ENCODE measurements at places on chromosomes 4 and X.
A peak's percentile ranks its signal among the peaks of the same experiment; 100 is the strongest.

- DNase-seq = no peak
Measured at GRCh38 chr4:146477054-146477453, 44.7 kb downstream of the SLC10A7 start.

DNA sequence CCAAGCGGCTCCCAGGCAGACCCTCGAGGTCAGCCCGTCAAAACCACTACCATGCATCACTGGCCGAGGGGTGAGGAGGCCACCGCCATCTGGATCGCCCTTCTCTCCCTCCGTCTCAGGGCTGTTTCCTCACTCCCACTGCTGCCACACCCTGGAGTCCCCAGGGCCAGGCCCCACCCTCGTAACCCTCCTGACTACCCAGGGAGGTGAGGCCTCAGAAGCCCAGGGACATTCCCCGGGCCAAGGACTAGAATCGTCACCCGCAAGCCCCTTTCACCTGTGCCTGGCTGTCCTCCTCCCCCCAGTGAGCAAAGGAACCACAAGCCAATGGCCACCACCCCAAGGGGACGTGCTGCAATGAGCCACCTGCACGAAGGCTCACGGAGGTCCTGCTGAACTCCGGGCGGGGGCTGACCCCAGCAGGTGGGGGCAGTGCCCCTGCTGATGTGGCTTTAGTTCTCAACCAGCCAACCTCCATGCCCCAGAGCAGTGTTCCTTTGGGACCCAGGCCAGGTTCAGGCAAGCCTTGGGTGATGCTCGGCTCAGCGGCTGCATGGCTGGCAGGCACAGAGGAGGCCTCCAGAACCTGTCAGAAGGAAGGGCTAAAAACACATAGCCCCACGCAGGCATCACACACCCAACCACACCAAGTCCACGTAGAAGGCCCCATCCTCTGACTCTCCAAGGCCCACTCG lies 23.8 kb downstream of the PPP2R2C start:
- DNase-seq = no peak

GRCh38 chr4:26458157-26458561 lies 32.1 kb downstream of the CCKAR start:
- DNase-seq = peak; percentile 24

GRCh38 chrX:119073911-119074310 lies 1.1 kb downstream of the CT47C1 start:
- DNase-seq = no peak

- DNase-seq = no peak
Measured at GRCh38 chr4:93649828-93650227, 178.7 kb upstream of the ATOH1 start.

DNA sequence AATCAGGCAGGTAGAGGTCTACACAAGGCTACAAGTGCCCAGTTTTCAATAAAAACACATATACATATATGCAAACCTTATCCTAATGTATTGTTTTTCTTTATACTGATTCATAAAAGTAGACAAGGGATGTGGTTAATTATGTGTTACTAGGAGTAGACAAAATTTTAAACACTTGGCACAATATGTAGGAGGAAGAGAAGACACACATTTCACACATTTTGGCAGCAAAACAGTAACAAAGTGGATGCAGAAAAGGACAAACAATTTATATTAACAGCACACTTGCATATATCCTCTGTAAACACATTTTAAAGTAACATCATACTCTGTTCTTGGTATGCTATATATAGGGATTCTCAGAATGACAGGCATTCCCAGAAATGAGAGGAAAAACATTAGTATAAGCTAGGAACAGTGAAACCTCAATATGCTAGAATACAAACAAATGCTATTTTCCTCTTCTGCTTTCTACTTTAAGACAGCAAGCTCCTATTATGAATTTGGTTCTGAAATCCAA lies 63.8 kb downstream of the GPRIN3 start:
- DNase-seq = no peak

DNA sequence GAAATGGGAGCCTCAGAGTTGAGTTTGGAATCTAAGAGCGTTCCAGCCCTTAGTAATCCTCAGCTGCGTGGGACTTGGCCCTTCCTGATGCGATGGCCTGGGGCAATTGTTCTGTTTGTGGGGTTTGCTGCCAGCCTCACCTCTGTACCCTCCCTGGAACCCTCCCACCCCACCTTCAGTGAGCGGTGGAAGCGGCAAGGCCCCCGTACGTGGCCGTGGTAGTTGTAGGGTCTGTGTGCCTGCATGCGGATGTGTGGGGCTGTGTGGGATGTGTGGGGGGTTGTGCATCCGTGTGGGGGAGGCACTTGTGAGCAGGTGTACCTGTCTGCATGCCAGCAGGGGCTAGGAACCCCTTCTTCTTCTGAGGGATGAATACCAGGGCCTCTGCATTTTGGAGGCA lies 65.4 kb upstream of the ADRA2C start:
- no peak for DNase-seq

GRCh38 chrX:71859637-71860036 lies 51.0 kb upstream of the NHSL2 start:
- DNase-seq = peak; percentile 36

GRCh38 chr4:145933134-145933533 lies 5.5 kb downstream of the ZNF827 start:
- no peak for DNase-seq

DNA sequence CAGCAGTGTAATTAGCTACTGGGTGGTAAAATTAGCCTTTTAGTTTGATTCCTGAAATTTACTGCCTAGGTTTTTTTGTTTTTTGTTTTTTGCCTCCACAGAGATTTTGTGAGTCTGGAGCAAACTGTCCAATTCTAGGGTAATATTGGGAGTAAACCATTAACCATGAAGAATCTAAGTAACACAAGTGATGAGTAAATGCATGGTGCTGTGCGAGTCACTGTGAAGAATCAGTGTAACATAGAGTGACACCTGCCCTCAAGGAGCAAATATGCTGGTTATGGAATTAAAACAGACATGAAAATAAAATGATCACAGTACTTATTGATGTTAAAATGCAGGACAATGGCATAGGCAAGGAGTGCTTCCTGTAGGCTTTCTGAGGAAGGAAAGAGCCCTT lies 60.1 kb downstream of the LRP2BP start:
- no peak for DNase-seq

- DNase-seq = no peak
Measured at GRCh38 chrX:3312109-3312508, 34.3 kb downstream of the MXRA5 start.

DNA sequence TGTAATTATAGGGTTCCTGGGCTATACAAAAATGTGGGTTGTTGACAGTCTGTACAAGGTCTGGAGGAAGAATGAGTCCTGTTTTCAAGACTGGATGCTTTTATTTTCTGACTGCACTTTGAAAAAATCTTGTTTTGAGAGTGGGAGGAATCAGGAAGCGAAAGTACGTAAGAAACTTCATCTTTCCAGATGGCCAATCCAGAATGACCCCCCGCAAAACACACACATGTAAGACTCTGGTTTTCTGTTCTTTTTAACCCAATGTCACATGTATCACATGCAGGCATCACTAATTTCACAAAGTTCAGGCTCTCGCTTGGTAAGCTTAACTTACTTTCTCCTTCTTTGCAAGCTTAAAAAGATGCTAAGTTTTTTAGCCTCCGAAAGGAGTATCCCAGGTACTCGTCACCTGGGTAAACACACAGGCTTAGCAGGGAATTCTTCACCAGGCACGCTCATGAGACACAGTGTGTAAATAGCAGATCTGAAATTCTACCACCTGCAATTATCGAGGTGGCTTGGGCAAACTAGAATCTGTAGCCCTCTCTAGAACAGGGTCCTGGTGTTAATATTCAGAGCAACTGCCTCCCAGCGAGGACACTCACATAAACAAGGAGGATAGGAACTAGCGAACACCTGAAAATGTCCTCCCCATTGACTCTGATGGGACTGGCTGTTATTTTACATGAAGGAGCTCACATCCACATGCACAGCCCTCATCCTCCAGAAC lies 90.7 kb downstream of the NSUN7 start:
- no peak for DNase-seq

DNA sequence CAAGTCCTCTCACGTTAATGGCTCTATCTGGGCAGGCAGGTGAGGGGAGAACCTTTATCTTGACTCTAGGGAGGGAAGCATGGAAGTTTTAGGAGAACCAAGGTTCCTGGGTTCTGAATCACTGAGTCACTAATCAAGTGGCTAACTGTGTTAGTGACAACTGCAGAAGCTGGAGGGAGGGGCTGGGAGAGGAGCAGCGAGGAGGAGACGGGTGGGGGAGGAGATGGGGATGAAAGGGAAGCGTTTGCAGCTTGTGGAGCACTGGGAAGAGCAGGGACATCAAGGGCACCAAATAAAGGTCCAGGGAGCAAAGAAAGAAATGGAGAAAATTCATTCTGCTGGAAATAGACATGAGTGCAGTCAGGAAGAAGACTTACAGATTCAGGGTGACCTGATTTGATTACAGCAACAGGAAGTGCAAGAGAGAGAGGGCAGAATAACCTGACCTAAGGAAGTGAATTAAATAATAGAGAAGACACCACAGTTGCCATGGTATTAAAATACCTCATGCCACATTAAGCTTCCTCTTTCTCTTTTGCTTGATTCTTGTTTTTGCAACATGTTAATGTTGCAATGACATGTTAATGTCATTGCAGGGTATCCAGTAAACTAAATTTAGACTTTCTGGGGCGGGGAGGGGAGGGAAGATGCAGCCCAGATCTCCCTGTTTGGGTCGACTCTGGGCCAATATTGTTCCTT lies 4.5 kb upstream of the SETD7 start:
- peak; percentile 88 for DNase-seq

DNA sequence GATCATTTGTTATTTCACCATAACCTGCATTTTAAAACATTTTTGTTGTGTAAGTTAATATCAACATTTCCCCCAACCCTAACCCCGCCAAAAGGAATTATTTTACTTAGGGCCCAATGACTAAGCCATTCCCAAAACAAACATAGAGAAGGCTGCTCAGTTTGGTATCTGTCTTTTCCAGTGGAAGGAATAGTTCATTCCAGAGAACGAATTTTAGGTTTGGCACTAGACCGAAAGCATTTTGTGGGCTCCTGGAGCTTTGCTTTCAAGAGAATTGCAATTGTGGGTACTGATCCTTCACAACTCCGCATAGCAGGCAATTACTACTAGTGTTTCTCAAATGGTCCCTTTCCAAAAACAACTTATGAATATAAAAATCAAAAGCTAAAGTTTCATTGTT lies 226.7 kb upstream of the MAD2L1 start:
- DNase-seq = no peak

DNA sequence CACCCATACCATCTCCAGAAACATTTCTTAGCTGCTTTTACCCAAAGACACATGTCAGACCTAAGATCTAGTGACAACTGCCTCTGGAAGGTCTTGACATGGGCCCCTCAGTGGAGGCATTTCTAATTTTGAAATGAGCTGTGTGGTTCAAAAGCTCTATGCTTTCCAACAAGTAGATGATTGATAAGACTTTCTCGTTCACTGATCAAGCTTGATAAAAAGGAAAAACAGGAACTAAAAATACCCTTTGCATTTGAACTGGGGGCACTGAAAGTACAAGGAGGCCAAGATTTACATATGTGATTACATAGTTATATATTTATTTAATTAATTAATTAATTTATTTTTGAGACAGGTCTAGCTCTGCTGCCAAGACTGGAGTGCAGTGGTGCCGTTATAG lies 61.3 kb upstream of the SCOC start:
- DNase-seq = no peak

- peak; percentile 37 for DNase-seq
Measured at GRCh38 chr4:105666693-105667092, 41.8 kb downstream of the INTS12 start.

- DNase-seq = no peak
Measured at GRCh38 chrX:37712458-37712857, 26.9 kb downstream of the XK start.

DNA sequence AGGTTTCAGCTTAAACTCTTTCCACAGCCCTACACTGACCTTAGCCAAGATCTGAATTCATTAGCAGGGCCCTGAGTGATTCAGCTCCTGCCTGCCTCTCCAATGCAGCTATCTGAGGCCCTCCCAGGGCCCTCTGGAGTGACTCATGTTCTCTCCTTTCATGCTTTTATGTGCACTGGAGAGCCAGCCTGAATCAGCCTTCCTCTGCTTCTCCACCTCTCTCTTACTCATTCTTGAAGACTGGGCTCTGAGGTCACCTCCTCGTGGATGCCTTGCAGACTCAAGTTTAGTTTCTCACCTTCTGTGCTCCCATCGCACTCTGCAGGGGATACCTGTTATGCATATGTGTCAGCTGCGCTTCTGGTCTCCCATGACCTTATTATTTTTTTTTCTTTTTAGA lies 3.1 kb upstream of the OCIAD2 start:
- DNase-seq = peak; percentile 64

DNA sequence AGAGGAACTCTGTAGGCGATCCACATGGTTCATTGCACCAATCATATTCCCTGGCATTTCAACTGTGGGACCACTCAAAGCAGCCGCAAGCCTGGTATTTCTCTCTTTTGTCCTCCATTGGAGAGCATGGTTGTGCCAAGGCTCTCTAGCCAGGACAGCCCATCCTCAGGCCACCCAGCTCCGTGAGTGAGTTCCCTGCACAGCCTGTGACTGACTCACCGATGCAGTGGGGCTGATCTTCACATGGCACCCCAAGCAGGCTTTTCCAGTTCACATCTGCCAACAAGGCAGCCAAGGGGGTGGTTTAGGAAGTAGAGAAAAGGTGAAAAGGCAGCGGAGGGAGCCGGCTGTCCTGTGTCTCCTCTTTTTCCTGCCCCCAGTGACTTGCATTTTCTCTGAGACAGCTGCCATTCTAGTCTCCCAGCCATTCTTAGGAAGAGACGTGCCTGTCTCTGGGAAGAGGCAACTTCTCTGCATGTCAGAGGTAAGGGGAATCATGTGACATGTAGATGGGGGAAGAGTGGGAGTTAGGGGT lies 69.2 kb downstream of the MID1IP1 start:
- DNase-seq = peak; percentile 33

- DNase-seq = no peak
Measured at GRCh38 chr4:147560625-147561024, 56.6 kb upstream of the TMEM184C start.

DNA sequence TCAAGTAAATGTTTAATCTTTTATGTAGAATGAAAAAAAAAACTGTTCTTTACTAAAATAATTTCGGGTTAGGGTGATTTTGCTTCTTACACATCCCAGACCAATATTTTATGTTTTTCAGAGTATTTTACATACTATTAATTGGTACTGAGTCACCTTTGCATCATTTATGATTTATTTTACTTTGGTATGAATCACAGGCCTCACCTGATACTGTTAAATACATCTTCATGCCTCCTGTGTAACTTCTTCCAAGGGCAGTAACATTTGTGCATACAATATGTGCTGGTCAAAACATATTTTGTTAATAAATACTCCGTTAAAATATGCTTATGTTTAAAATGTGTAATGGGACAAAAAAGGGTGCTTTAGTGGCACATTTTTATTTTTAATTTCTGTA lies 529.6 kb downstream of the ZNF674 start:
- no peak for DNase-seq

DNA sequence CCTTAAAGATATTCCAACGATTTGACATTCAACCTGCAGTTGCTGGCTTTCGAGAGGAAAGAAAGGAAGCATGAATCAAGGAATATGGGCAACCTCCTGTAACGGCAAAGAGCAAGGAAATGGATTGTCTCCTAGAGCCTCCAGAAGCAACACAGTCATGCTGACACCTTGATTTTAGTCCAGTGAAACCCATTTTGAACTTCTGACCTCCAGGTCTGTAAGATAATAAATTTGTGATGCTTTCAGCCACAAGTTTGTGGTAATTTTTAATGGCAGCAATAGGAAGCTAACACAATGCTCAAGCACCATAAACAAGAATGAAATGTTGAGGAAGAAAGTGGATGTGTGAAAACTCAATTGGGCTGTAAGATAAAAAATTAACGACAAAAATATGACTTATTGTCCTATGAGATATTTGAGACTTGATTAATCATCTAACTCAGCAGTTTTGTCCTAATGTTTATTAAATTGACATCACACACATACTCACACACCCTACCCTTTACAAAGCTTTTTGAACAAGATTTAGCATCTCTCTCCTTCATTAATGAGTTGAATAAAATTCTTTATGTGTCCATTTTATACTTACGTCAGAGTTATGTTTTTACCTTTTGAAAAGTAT lies 857.2 kb upstream of the INTU start:
- DNase-seq = no peak

Data from NB4 (cell line).